ENCODE measurements at places on chromosomes 16 and 17.

GRCh38 chr17:50661795-50662391 is 27.2 kb downstream of the ABCC3 start:
- no peak for DNase-seq

GRCh38 chr16:67542464-67542863 is 13.8 kb downstream of the RIPOR1 start:
- DNase-seq: no peak

- no peak for DNase-seq
Measured at GRCh38 chr17:32143527-32143870, 1.2 kb downstream of the RHOT1 start.

- no peak for DNase-seq
Measured at GRCh38 chr16:67164599-67165061, at the start of gene HSF4. Gene HSF4, plus strand, starts transcription at chr16:67164745. Its CDS starts 67 bp downstream, at chr16:67164812.

DNA sequence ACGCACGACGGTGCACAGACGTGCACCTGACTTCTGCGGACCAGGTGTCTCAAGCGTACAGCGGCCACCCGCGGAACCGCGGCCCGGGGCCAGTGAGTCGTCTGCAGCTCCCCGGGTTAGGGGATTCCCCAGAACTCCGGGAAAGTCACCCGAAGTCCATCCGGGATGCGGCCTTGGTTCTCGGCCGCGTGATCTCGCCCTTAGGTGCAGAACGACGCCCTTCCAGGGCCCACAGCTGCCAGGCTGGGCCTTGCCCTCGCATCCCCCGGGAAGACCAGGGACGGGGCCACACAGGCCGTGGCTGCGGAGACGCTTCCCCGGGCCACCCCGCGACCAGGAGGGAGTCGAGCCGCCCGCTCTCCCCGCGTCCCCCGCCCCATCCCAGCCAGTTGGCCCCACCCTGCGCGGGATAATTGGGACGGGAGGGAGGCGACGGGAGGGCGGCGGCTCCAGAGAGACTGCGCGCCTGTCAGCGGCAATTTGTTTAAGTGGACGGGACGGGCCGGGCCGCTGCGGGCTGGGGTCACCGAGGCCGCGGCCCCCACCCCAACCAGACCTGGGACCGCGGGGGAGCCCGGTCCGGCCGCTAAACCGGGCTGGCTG is 3.6 kb upstream of the TBX2 start:
- no peak for DNase-seq

- DNase-seq: no peak
Measured at GRCh38 chr17:50087246-50087911, 7.8 kb upstream of the PDK2 start.

- DNase-seq: no peak
Measured at GRCh38 chr17:50904518-50905459, 38.6 kb upstream of the TOB1 start.

DNA sequence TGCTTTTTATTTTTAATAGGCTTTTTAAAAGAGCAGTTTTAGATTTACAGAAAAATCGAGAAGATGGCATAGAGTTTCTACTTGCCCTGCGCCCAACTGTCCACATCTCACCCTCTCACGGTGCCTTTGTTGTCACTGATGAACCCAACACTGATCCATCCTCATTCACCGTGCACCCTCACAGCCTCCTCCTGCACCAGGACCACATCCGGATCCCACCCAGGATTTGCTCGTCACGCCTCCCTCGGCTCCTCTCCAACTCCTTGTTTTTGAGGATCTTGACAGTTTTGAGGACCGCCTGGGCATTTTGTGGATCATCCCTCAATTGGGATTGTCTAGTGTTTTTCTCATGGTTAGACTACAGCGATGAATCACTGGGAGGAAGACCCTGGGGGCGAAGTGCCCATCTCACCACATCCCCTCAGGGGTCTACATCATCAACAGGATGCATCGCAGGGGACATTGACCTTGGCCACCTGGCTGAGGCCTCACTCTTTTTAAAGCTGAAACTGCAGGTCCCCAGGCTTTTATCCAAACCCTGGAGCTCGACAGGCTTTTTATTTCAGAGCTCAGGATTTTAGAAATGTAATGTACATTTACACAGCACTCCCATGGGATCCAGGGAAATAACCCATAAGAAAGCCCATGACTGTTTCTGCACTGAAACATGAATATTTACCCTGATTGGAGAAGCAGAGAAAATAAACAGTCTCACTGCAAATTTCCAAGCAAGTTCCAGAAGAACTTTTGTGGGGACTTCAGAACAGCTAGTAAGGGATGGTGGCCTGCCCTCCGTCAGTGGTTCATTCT is 71.8 kb upstream of the ZNF469 start:
- no peak for DNase-seq

DNA sequence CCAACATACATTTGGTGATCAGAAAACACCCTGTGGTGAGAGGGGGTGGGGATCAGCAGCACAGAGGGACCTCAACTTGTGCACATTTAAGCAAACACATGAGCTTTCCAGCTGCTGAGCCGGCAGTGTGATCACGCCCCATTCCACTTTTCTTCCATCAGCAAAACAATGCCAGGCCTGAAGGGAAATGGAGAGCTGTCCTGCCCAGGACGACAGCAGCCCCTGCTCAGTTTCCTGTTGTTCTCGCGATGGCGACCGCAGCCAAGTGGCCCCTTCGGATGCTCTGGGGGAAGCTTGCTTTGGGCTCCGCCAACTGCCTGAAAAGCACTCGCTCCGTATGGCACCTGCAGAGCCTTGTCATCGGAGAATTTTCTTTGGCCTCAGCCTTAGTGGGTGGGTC is 272.3 kb downstream of the FOXL1 start:
- DNase-seq: no peak

Data from right renal pelvis (tissue), 4 donors.